ENCODE measurements at places on chromosomes 16 and 17.

GRCh38 chr17:68595496-68595895 lies 5.7 kb downstream of the FAM20A start:
- no peak for DNase-seq

- DNase-seq, result no peak
Observed at GRCh38 chr17:32443827-32444300, 446 bp upstream of the PSMD11 start.

DNA sequence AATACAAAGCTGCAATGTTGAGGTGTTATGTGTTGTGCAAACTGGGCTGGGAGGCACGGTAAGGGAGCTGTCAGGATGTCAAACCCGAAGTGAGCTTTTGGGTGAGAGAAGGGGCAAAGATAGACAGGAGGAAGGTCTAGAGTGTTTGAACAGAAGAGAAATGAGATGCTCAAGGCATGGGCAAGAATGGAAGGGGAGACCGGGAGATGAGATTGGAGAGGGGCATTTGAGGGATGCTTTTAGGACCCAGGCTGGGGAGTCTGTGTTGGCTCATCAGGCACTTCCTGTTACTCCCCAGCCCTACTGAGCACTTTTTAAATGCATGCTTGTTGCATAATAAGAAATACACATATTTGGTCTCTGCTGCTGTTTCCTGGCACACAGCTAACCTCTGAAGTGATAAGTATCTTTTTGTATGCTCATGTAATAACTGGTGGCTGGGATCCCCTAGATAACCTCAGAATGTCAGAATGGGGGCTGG lies 13.7 kb downstream of the UNC45B start:
- peak; percentile 16 for DNase-seq

DNA sequence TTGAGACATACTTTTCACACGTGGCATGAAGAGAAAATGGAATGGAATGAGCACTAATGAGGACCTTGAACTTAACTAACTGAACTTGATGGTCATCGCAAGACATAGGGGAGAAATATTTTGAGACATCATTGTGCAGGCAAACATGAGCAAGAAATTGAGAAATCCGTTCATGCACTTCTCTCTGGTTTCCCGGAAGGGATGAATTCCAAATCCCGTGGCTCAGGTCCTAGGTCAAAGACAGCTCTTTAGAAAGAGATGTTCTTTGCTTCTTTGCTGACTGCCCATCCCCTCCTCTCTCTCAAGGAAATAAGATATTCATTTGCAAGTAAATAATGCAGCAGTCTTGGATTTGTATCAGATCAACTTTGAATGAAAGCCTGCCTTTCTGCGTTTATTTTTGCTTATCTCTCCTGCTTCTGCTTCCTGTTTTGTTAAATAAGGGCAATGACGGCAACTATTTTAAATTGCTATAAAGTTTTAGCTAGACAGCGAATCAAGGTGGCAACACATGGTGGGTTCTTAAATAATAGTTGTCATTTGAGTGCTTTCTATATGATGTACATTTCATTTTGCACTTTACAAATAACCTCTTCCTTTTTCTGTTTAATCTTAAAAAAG lies 657.8 kb downstream of the MAF start:
- no peak for DNase-seq

DNA sequence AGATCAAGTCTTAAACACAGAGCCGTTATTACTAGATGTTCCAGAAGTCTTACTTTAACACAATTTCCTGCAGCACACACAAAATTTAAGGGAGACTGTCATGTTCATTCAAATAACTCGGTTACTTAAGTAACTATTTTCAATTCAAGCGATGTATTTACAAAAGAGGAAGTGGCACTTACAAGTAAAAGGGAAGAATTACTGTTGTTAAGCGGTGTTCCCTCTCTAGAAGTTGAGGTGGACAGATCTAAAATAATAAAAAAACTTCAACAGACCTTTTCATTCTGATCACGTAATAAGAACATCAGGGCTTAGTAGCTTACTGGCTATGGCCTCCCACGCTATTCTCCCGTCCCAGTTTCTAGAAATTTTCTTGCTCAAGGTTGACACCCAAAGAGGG lies 26.2 kb upstream of the TXNDC11 start:
- DNase-seq, result no peak

GRCh38 chr17:40098846-40099618 lies 1.4 kb downstream of the NR1D1 start:
- peak; percentile 94 for DNase-seq

DNA sequence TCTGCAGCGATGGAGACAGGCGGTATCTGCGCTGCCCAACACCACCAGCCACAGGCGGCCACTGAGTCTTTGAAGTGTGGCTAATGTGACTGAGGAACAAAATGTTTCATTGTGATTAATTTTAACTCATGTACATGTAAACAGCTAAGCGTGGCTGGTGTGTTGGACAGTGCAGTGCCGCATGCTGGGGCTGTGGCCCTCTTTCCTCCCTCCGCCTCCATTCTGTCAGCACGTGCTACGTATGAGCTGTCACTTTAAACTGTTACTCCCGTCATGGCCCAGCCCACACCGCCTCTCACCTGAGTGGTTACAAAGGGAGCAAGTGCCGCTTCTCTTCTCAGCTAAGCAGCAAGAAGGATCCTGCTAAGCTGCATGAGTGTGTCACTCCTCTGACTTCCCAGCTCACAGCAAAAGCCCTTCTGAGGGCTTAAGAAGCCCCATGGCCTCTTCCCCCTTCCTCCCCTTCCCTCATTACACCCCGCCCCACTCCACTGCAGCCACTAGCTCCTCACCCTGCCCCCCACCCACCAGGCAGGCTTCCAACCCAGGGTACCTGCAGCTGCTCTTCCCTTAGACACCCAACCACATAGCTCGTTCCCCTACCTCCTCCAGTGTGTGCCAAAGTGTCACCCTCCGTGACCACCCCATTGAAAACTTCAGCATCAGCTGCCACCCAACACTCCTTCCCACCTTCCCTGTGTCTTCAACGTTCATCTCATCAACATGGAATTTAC lies 15.0 kb downstream of the HASPIN start:
- peak; percentile 58 for DNase-seq

- no peak for DNase-seq
Observed at GRCh38 chr16:28617874-28618273, 8.0 kb upstream of the SULT1A1 start.

GRCh38 chr17:7263801-7264078 lies 1.5 kb upstream of the CLDN7 start:
- DNase-seq, result no peak

- no peak for DNase-seq
Observed at GRCh38 chr17:19610311-19610710, 38.2 kb upstream of the ALDH3A2 start.

DNA sequence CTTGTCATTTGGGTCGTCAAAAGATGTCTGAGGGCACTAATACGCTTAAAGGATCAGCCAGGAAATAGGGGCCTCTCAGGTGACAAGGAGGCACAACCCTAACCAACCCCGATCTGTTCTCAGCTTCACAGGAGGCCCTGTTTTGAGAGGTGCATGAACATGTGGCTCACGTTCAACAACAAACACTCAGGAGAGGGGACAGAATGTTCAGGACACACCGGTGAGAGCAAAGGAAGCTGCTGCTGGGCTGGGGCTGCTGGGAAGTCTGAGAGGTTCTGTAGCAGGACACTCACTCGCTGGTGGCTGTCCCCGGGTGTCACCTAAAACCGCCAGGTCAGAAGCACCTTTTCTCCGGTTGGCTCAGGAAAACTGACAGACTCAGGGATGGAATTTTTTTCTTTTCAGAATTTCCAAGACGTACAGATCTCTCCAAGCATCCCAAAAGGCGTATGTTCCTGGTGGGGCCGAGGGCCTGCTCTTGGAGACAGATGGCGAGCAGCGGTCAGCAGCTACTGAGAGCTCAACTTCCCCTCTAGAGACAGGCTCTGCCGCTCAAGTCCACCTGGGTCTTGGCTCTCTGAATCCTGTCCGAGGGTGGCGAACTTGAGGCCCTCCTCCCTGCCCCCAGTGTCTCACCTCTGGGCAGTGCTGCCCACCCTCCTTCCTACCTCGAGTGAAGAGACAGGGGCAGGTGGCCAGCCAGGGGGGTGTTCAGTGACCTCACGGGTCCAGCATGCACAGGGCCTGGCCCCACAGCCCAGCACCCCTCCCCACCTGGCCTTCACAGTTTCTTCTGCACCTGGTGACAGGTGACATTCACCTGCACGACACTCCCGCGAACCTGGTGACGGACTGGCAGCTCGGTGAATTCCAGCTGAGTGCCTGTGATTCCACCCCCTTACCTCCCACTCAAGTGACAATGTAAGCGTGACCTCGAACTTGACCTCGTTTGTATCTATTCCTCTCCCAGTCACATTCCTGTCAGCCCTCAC lies 22.9 kb downstream of the CLUH start:
- DNase-seq, result no peak

GRCh38 chr17:4945176-4945943 lies 3.0 kb downstream of the PFN1 start:
- peak; percentile 34 for DNase-seq

DNA sequence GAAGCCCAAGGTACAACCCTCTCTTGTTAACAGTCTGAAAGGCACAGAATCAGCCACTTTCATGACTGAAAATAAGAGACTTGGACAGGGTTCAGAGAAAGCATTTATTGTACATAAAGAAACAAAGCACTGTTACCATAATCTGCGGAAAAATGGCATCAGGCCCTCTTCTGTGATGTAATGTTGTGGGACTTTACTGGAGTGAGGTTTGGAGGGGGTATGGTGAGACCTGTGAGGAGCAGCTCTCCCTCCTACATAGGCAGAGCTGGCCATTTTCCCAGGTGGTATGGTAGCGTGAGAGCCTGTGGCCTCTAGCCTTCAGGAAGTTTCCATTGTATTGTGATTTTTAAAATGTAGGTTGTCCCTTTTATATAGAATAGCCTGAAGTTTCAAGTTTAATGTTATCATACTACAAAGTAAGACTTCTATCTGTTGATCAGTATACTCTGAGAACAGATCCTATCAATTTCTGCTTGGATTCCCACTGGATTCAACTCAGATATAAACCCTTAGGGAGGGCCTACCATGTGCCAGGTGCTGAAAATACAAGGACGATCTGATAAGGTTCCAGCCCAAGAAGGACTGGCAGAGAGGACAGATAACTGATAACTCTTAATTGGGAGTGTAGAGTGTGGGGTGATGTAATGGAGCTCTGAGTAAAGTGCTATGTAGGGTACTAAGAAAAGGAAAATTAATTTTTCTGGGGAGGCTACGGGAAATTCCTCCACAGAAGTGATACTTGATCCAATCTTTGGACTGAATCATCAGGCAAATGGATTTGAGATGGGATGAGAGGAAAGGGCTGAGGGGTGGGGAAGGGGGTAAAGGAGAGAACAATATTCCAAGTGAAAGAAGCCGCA lies 4.1 kb upstream of the YPEL2 start:
- no peak for DNase-seq

DNA sequence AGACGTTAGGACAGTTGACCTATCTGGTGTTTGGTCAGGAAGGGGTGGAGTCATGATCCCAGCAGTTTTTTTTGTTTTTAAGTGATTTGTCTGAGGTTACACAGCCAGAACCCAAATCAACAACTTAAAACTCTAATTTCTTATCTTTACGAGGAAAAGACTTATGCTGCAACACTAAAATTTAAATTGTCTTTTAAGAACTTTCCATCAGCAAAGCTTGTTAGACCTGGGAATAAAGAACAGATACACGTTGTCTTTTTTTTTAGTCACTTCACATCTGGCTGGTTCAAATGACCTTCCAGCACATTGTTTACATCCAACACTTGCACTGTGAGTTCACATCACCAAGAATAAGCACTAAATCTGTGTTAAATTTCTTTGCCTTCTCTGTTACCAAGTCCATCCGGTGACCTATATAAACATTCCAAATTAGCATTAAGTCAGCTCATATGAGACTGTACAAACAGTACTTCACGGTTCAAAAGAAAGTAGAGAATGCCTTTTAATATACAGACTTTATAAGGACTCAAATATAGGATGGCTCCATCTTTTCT lies 115.0 kb downstream of the HS3ST2 start:
- no peak for DNase-seq

- no peak for DNase-seq
Observed at GRCh38 chr17:61574542-61575351, 16.3 kb downstream of the NACA2 start.

DNA sequence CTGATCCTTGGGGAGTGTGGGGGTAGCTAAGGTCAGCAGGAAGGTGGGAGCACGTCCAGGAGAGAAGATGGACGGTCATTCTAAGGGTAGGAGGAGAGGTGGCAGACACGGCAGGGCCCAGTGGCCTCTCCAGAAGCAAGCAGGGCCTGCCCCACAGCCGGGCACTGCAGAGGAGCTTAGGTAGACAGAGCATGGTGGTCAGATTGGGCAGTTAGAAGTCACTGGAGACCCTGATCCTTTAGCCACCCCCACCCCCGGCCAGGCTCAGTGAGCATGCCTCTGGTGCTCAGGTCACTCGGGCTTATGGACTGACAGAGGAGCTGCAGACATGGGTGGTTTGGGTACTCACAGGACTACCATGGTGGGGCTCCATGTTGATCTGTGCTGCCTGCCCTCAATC lies 26.3 kb downstream of the NLRP1 start:
- DNase-seq, result no peak

GRCh38 chr16:57899771-57900661 lies 70.9 kb downstream of the CNGB1 start:
- peak; percentile 73 for DNase-seq

DNA sequence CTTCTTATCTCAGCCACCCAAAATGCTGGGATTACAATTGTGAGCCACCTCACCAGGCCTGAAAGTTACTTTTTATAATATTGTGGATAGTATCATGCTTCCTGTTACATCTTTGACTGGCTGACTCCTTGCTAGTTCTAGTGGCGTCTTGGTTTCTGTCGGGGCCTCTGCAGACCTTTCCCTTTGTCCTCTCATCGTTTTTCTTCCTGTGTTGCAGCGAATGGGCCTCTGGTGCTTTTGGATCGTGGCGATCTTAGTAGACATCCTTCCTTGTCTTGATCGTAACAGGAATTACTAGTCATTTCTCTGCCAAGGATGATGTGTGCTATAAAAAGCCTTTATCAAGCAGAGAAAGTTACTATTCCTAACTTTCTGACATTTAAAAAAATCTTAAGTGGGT lies 20.8 kb downstream of the ASPSCR1 start:
- no peak for DNase-seq

- no peak for DNase-seq
Observed at GRCh38 chr16:57643147-57643874, 14.9 kb downstream of the ADGRG1 start.

DNA sequence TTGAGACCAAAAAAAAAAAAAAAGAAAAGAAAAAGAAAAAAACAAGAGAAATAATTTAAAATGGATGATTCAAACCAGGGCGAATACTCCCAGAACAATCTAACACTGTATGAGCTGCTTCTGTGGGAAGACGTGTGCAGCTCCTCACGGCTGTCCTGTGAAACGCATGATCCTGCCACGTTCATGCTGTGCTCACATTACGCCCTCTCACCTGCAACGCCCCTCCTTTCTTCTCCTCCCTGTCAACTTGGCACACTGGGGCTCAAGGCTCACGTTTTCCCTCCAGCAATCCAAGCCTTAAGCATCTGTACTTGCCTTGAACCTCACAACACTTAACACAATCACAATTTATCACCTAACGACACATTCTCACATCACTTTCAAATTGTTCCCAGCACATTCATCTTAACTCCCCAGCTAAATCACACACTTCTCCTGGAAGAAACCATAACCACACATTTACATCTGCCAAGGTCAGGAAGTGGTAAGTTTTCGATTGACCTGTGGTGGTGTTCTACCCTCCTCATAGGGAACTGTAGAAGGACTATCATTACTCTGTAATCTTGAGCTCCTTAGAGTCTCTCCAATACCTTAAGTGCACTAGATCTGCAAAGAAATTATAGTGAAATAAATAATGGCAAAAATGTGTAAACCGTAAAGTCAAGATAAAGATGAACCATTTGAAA lies 29.1 kb downstream of the MBTPS1 start:
- no peak for DNase-seq
